Vein endothelial cell (primary cell): ENCODE measurements at places on chromosomes 5 and 9. TPM values are rescaled to one million over a fixed set of nuclear protein-coding genes. Genes with fewer than 3 reads are reported as not detected.

The WDR38 gene
- not detected in 2 replicates for total RNA-seq

The OGN gene
- not detected in 2 replicates for total RNA-seq

The KCNMB1 gene
- total RNA-seq = 0.10 TPM in 1 of 2 replicates, not detected in the other

The EPB41L4B gene
- 0.98 and 1.3 TPM in 2 replicates for total RNA-seq

The BHMT2 gene
- total RNA-seq = 0.65 and 3.0 TPM in 2 replicates

The PCDHA9 gene
- total RNA-seq = under 0.01 TPM in 2 replicates

The SGCD gene
- total RNA-seq = under 0.01 and 0.19 TPM in 2 replicates

The SLC25A2 gene
- 0.48 TPM in 1 of 2 replicates, not detected in the other for total RNA-seq

The FRRS1L gene
- total RNA-seq = not detected in 2 replicates

The DOLK gene
- total RNA-seq = 32.4 and 35.6 TPM in 2 replicates

The HSD17B4 gene
- 86.3 and 107 TPM in 2 replicates for total RNA-seq

The GPSM1 gene
- total RNA-seq = 29.6 and 47.4 TPM in 2 replicates

The GFI1B gene
- total RNA-seq = not detected in 2 replicates

The PCDHB7 gene
- 0.57 and 0.98 TPM in 2 replicates for total RNA-seq

The CNTNAP3B gene
- 163 and 228 TPM in 2 replicates for total RNA-seq

The TAF1L gene
- under 0.01 TPM in 1 of 2 replicates, not detected in the other for total RNA-seq

The LOX gene
- total RNA-seq = 41.8 and 67.1 TPM in 2 replicates

The OSTF1 gene
- 73.9 and 75.5 TPM in 2 replicates for total RNA-seq

The GABRA1 gene
- total RNA-seq = not detected in 2 replicates

The SH3RF2 gene
- under 0.01 and 0.67 TPM in 2 replicates for total RNA-seq

The GARIN3 gene
- total RNA-seq = not detected in 2 replicates

The ZFP2 gene
- total RNA-seq = 0.33 and 0.86 TPM in 2 replicates

The RIC1 gene
- total RNA-seq = 42.5 and 43.6 TPM in 2 replicates

The IFNK gene
- total RNA-seq = not detected in 2 replicates

The PCDHA13 gene
- total RNA-seq = not detected in 2 replicates

The SEMA6A gene
- 5.4 and 9.5 TPM in 2 replicates for total RNA-seq

The COL15A1 gene
- total RNA-seq = 1.6 and 5.2 TPM in 2 replicates

The KIAA1958 gene
- total RNA-seq = 1.9 and 2.9 TPM in 2 replicates

The IFNA2 gene
- total RNA-seq = not detected in 2 replicates

The C1QTNF2 gene
- total RNA-seq = 0.10 TPM in 1 of 2 replicates, not detected in the other

The LTC4S gene
- total RNA-seq = 0.57 and 1.3 TPM in 2 replicates

The PDE8B gene
- total RNA-seq = 0.10 TPM in 1 of 2 replicates, not detected in the other

The SPATA31C1 gene
- total RNA-seq = not detected in 2 replicates

The FAM13B gene
- 25.5 and 30.5 TPM in 2 replicates for total RNA-seq
